ENCODE measurements at places on chromosomes 1 and 21. TPM values are rescaled to one million over a fixed set of nuclear protein-coding genes. Genes with fewer than 3 reads are reported as not detected.

GRCh38 chr1:29956349-29957030 is 720.2 kb downstream of the PTPRU start:
- H3K4me1 ChIP-seq: no peaks in the 10 kb centered on the region
- DNase-seq: no peak
- H3K27ac ChIP-seq: no peak overlapping the region
- H3K36me3 ChIP-seq: no peaks in the 10 kb centered on the region
- H3K27me3 ChIP-seq: no peaks in the 10 kb centered on the region

- H3K27ac ChIP-seq: no peak overlapping the region
- H3K27me3 ChIP-seq: no peaks in the 10 kb centered on the region
- no peak overlapping the region for H3K4me3 ChIP-seq
- no peaks in the 10 kb centered on the region for H3K36me3 ChIP-seq
- no peaks in the 10 kb centered on the region for H3K4me1 ChIP-seq
These were observed 13.2 kb downstream of the GBP5 start for GRCh38 chr1:89259283-89259971.

DNA sequence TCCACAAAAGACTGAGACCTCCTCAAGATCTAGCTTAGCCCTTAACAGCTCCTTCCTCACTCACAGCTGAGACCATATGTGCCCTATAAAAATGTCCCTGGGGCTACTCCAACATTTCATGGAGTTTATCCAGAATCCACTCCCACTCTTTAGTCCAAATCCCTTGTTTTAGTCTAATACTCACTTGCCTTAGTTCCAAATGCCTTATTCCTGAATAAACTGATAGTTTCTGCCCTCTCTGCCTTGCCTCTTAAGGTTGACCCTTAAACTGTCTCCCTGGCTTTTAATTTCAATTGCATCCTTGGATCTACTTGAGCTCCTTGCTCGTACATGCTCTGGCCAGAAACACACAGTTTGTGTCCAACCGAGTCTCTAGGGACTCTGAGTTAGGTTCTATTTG is 47.3 kb upstream of the LYPLAL1 start:
- no peaks in the 10 kb centered on the region for H3K36me3 ChIP-seq
- no peak overlapping the region for H3K27ac ChIP-seq

SELL gene
- 43.6 TPM for total RNA-seq

Measured in GM12878 (cell line).